ENCODE measurements at places on chromosomes 12 and 14.

DNA sequence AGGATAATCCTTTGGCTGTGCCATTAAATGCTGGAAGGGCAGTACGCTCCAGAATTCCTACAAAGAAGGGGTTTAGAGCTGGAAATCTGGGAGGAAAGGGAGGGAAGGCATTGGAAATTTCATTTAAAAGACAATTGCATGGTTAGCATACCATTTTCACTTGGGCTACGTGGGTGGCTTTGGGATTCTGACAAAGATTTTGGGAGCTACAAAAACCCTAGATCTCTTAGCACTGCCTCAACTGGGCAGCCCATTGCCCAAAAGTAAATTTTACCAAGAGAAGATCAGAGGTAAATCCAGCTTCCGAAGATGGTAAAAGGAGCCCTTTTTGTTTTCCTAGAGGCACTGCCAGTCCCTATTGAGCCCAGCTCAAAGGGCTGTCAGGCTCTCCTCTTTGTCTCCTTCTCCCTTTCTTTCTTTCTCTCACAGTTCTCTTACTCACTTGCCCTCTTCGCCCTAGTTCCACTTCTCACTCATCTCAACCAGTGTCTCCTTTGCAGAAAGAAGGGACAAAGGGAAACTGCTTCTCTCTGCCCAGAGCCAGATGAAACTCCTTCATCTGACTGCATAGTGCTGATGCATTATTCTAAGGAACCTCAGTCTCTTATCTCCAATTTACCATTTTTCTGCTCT, 125.4 kb upstream of the PLEKHA5 start:
- DNase-seq, result no peak

- peak; percentile 74 for DNase-seq
Measured at GRCh38 chr12:120356567-120357030, 12.4 kb downstream of the MSI1 start.

- DNase-seq, result no peak
Measured at GRCh38 chr14:77344377-77344996, 23.7 kb downstream of the GSTZ1 start.

DNA sequence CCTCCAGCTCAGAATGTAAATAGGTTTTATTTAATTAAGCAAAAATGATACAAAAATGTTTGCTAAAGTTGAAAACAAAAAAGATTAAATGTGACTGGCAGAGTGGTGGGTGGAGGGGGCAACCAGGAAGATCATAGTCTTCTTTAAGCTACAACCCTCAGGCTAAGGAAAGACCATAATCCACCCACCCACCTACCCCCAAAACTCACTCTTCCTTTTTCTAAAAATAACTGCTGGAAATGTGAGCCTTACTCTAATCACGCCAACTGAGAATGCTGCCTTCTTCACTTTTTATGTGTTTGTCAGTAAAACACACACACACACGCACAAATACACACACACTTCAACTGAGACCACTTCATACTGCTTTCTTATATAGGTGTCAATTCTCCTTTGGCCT, 230.0 kb upstream of the EGLN3 start:
- no peak for DNase-seq

GRCh38 chr14:92144708-92145107, 22.9 kb downstream of the CPSF2 start:
- DNase-seq, result no peak

DNA sequence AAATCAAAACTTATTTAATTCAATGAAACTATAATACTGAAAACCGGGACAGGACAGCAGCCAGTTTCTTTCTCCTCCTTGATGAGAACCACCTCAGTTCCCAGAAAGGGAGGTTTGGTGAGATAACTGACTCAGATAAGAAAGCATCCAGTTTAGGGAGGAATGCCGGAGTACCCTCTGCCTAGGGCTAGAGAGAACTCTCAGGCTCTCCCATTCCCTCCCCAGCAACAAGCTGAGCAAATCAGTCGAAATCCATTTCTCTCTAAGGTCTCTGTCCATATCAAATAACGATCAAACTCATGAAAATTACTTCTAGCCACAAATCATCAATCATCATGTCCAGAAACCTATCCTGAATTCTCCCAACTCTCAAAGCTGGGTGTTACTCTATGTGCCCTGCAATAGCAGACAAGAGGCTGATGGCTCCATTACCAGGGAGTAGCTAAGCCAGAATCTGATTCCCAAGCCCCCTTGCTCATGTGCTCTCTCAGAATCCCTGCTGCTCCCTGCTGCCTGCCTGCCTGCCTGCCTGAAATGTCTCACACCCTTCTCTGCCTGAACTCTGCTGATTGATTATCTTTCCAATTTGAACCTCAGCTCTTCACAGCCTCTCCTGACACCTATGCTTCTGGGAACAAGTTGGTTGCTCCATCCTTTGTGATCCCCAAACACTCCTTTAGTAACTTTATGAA, 49.4 kb downstream of the SLC25A47 start:
- no peak for DNase-seq

- DNase-seq, result no peak
Measured at GRCh38 chr12:31584782-31585181, 6.2 kb downstream of the DENND5B start.

DNA sequence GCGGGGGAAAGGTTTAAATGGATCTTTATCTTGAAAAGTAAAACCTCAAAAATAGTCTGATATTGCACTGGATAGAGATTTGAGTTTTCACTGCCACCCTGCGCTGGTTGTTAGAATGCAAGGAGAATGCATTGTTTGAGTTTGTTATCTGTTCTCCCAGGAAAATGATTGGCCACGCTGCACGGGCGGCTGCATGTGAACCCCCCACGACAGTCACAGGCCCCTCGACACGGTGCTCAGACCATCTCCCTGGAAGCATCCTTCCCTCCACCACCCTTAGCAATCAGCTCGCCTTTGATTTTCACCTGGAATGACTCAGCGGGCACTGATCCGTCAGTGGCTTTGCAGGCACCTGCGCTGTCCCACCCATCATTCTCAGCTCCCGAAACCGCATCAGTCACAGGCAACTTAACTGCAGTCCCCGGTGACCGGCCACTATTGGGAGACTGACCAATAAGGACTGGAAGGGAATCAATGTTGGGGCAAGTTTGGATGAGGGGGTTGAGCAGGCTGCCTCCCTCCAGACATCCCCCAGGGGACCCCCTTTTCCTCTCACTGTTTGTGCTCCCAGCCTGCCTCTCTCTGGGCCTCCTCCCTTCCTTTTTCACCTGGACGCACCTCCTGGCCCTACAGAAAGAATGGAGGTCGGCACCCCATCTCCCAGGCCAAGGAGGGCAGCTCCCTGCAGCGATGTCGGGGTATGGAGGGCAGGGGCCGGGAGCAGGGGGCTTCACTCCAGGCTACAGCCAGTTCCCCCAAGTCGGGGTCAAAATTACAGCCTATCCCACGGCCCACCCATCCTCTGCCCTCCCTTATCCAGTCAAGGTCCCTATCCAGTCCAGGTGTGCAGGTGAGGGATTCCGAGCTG, 28.5 kb upstream of the C14orf180 start:
- no peak for DNase-seq

- no peak for DNase-seq
Measured at GRCh38 chr12:59650588-59651228, 54.9 kb downstream of the SLC16A7 start.

DNA sequence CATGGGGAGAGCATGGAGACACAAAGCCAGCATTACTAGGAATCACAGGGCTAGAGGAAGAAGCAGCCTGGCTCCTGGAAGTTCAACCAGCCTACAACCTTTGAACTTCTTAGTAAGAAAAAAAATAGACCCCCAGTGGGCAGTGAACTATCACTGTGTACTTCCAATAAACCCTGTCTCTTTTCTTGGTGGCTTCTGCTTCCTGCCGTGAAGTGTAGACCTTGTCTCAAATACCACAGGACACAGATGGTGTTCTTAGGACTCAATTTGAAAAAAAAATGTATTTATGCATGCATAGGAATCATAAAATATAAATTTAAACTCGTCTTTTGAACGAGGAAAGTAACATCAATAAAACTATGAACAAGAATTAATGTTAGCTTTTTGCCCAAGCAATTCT, 3.6 kb upstream of the PTGER2 start:
- DNase-seq, result no peak

DNA sequence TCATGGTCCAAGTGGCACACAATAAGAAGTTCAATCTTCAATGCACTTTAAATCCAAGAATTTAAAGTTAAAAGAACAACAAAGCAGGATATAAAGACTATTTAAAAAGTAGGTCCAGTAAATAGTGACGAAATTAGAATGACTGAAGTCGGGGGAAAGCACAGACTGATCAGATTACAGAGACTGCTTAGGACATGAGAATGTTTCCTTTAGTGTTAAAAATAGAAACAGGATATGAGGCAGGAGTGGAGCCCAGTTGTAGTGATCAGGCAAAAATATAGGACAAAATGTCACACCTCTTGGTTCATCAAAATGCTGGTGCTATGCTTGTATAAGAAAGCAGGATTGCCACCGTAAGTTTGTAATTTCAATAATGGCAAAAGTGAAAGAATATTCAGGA, 52.2 kb upstream of the CD163 start:
- DNase-seq, result no peak

GRCh38 chr14:102164241-102164641, 24.5 kb downstream of the WDR20 start:
- DNase-seq, result no peak

DNA sequence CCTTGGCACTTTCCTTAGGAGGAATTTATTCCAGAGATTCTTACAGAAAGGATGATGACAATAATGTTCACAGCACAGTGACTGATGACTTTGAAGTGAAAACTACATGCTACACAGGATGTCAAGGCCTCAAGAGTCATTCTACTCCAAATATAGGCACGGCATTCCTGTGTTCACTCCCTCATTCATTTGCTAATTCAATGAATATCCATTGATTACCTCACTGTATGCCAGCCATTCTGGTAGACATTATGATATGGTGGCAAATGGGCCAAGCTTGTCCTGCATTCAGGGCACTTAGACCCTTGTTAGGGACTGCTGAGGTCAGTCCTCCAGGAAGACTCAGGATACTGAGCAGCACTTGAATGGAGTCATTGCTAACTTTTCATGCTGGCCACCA, 48.0 kb downstream of the FOXN4 start:
- no peak for DNase-seq

DNA sequence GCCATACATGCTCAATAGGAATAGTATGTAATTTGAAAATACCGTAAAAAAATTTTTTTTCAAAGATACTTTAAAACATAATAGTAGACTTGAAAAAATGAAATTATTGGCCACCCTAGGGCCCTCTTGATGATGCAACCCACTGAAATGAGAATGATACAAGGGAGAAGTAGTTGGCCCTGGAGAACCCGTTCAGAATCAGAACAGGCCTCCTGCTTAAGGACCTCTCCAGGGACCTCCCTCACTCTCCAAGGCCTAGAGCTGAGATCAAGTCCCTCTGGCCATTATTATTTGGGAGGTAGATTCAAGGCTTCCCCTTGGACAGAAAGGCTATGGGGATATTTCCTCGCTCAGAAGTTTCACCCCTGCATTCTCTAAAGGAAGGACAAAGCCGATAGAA, 11.9 kb downstream of the LALBA start:
- no peak for DNase-seq

DNA sequence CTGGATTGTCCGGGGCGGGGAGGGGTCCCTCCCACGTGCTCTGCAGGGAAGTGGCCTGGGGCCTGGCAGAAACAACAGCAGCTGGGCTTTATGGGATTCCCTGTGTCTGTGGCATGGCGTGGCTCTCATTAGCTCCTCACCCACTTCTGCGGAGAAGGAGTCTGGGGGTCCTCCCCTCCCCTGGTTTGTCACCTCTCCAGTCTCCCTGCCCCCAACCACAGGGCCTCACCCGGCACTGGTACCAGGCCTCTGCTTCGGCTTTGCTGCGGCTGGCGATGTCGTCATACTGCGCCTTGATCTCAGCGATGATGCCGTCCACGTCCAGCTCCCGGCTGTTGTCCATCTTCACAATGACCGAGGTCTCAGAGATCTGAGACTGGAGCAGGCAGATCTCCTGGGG, 6.4 kb downstream of the KRT82 start:
- no peak for DNase-seq

DNA sequence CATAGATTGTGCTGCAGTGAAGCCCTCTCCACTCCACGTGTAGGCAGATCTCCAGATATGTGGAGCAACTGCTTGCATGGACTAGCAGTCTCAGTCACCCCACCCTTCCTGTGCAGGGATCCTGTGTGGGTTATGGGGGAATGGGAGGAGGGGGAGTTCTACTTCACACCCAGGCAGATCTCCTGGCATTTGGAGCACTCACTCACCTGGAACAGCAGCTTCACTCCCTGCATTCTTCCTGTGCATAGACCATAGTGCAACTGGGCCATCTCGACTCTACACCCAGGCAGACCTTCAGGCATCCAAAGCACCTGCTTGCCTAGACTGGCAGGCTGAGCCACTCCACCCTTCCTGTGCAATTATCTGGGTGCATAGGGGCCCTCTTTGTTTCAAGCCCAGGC, 96.0 kb upstream of the PCED1B start:
- no peak for DNase-seq

- no peak for DNase-seq
Measured at GRCh38 chr14:33120341-33120740, 181.7 kb downstream of the NPAS3 start.

- DNase-seq, result no peak
Measured at GRCh38 chr12:104412681-104413080, 44.1 kb upstream of the CHST11 start.

GRCh38 chr14:22748206-22748605, 18.3 kb upstream of the OXA1L start:
- no peak for DNase-seq

DNA sequence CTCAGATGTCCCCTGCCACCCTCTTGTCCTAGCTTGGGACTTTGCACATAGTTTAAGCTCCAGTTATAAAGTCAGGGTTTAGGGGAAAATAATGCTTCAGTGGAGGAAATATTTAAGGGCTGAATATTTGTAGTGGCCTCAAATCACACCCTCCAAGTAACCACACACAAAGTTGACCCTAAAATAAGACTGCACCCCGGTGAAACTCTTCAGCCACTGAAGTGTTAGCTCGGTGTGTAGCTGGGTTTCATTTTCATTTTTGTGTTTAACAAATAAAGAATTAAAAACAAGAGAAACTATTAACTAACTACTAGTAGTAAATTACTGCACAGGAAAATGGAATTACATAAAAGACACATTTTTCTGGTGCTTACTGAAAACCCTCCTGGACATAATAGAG, 14.8 kb upstream of the BCL11B start:
- no peak for DNase-seq

Measured in CD4-positive, alpha-beta T cell treated with Interleukin-2 at 100 ng/mL for 4 hours (primary cell).